Kidney glomerular epithelial cell (primary cell): ENCODE measurements at places on chromosomes 2 and 18.

- DNase-seq = no peak
Measured at GRCh38 chr2:20431772-20432171, 15.1 kb upstream of the RHOB start.

DNA sequence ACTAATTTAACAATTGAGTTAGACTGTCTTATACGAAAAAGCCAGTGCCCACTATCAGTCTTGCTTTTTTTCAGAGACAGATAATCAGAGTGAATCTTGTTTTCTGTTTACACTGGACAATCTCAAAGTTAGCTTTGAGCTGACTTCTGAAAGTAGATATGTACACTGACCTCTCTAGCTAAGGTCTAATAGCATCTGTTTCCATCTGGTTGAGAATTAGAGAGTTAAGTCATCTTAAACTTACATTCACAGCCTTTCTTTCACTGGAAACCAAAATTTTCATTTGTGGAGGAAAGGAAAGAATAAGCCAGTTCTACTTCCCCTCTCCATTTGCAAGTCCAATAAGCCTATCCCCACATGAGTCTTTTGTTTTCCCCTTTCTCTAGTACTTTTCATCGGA, 89.3 kb downstream of the VRK2 start:
- no peak for DNase-seq

DNA sequence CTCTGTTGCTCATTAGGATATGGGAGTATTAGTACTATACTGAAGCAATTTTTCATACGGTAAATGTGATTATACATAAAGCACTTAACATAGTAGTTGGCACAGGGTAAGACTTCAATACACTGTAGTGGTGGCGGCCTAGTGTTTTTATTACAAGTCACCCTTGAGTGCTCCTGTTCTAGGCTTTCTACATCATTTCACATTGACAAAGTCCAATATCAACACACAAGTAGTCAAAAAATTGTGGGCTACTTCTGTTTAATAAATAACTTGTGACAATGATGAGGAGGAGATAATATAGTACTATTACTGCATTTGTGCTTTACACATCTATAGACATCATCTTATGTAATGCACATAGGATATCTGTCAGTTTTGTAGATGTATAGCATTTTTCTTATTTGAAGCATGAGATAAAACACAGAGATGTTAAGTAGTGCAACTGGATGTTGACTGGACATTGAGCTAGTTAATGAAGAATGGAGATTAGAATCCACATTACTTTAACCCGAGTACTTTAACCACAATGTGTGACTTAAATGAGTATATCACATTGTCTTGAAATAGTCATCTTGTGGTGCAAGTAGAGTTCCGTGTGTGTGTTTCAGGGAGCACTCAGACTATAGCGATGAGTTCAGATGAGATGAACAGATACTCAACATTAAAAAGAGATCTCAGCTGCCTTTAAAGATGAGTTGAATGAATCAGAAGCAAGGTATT, 134.8 kb downstream of the ZNF385B start:
- DNase-seq = peak; percentile 67

DNA sequence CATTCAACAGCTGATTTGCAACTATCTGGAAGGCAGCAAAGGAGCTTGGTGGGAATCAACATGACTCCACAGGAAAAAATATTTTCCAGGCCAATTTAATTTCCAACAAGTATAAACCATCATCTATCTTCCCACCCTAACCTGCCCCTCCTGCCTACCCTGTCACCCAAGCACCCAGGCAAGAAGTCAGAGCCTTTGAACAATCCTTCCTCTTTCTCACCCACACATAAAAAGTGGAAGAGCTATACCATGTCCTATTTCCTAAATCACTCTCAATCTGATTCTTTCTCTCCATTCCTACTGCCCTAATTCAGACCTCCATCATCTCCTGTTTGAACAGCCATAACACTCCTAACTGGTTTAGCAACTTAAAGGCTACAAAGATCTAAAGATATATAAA, 12.7 kb downstream of the SPIRE1 start:
- no peak for DNase-seq

GRCh38 chr2:234596696-234597575, 100.1 kb upstream of the ARL4C start:
- no peak for DNase-seq

DNA sequence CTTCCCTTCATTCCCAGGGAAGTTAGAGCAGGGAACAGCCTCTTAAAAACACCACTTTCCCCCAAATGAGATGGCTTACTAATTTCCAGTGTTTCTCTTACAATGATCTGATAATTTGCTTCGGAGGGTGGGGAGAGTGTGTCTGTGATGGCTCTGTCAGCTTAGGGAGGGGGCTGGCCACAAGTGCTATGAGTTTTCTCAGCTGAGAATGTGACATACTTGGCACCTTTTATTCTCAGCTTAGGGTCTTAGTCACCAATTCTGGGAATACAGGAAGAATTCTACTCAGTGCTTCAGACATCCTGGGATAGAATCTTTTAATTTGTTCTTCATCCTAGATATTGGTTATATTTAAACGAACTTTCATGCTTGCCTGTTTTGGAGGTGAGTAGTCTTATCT, 64.4 kb downstream of the AOX1 start:
- DNase-seq = no peak

GRCh38 chr18:36096955-36097354, 29.6 kb upstream of the RPRD1A start:
- no peak for DNase-seq

DNA sequence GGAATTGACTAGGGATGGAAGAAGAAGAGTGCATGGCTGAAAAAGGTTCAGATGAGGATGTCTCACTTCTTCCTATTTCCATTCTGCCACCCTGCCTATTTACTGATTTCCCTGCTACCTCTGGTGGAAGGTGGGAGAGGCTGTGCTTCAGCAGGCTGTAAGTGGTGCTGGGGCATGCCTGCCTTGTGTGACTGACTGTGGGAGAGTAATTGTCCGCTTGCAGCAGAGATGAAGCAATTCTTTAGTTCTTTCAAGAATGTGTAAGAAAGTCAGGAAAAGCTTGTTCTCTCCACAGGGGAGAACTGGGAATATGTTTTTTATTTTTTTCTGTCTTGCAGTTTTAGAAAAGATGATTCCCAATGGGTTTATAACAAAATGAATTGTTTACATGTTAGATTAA, 72.5 kb upstream of the NYAP2 start:
- DNase-seq = no peak

DNA sequence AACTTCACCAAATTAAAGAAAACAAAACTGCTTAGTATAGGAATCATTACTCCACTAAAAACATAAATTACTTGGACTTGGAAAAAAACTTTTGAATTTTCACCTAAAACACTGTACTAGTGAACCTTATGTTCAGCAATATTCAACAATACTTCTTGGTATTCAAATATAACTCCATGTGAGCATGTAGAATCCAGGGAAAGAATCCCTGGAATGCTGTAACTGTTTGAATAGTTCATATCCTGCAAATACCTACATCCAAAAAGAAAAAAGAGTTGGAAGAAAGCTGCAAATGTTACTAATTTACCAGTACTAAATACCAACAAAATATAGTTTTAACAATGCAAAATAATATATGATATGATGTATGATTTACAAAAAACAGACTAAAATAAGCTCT, 65.4 kb downstream of the IKZF2 start:
- DNase-seq = peak; percentile 33

- DNase-seq = no peak
Measured at GRCh38 chr2:80591233-80591632, 286.7 kb upstream of the LRRTM1 start.

DNA sequence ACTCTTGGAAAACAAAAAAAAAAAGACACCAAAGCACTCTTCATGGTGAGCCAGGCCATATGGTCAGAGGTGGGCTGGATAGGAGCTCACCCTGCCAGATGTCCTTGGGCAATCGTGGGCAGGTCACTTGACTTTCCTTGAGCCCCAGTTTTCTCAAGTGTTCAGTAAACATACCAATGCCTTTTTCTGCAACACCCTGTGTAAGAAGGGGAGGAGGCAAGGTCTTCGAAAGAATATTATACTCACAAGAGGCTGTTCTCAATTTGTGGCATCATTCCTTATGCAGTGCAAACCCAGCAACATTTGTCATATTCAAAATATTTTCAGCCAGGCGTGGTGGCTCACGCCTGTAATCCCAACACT, 22.9 kb upstream of the TMEM87B start:
- no peak for DNase-seq

- no peak for DNase-seq
Measured at GRCh38 chr2:233352141-233352842, 2.0 kb upstream of the DGKD start.

GRCh38 chr2:234219046-234219310, 168.5 kb downstream of the SPP2 start:
- no peak for DNase-seq

GRCh38 chr2:1556776-1557466, 143.7 kb downstream of the TPO start:
- peak; percentile 96 for DNase-seq

DNA sequence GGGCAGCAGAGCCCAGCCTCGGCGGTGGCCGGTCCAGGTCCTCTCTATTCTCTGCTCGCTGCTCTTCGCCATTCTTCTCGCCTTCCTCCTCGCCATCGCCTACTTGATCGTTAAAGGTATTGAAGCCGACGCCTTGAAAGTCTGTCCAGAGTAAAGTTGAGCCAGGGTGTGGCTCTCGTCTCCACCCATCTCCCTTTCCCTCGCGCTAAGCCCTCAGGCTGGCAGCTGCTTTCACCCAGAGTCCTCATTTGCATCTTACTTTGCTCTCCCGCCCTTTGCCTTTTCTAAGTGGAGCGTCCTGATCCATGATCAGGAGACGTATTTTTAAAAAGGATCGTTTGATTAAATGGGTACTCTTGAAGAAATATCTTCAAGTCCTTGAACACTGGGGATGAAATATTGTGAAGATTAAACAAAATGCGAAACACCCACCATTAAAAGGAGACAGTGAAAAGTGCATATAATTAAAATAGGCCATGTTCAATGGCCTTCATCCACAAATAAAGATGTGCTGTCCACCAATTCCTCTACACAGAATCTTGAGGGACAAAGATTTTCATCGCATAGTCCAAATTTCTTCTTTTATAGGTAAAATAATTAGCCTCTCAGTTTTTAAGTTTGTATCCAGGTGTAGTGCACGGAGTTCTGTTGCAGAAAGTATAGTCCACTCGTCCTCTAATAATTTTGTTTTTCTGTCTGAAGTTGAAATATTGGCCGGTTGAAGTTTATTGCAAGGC, 657 bp downstream of the ARL6IP6 start:
- DNase-seq = peak; percentile 34

DNA sequence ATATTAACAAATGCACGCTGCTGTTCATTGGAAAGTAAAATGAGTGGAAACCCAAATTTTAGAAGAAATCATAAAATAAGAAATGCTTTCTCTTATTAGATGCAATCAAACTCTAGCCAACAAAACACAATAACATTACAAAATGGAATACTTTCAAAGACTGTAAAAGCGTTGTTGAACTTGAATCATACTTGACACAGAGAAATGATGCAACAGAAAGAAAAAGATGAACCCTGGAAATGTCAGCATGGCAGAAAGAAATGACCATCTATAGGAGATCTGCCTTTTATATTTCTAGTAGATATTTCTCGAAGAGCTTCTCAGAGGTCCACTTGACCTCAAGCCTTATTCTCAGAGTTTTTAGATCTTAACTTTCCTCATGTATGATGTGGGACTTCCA, 170.6 kb upstream of the MEIS1 start:
- no peak for DNase-seq

GRCh38 chr2:129760669-129761068, 218.8 kb upstream of the RAB6C start:
- no peak for DNase-seq

GRCh38 chr2:141380008-141380979, 750.5 kb downstream of the LRP1B start:
- no peak for DNase-seq

GRCh38 chr2:121897335-121897970, 142.0 kb downstream of the TSN start:
- no peak for DNase-seq

DNA sequence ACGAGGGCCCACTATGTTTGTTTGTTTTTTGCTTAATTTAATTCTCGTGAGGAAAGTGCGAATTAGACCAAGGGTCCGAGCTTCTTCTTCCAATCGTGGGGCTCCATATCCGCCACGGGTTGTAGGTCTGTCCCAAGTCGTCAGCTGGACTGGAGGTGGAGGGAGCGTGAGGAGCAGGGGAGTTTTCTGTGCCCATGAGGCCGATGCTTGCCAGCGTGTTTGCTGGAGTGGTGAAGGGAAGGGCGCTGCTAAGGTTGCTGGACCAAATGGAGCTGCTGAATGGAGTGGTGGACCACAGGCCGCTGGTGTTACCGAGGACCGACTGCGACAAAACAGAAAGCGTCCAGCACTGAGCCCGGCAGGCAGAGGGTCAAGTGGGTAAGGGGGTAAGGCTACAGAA, 43.7 kb downstream of the ZAP70 start:
- DNase-seq = no peak

DNA sequence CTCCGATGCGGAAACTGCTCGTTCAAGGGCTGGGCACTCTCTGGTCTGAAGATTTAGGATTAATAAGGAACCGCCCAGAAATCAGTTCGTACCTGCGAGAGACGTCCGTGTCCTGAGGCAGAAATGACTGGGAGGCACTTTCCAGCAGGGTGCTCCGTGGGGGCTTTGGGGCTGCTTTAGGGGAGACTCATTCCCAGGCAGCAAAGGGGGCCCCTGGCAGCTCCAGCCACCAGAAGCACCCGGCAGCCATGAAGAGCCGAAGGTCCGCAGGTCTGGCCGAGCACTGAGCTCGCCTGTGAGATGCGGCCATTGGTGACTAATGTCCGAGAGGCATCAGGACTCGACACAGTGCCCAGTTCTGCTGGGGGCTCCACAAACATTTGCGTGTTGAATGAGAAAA, 20.9 kb downstream of the KCNG2 start:
- DNase-seq = no peak

GRCh38 chr2:352696-353095, 64.8 kb upstream of the ALKAL2 start:
- DNase-seq = no peak

- no peak for DNase-seq
Measured at GRCh38 chr2:70979626-70980025, 1.2 kb downstream of the ANKRD53 start.

GRCh38 chr2:217412721-217413120, 552.9 kb upstream of the TNP1 start:
- DNase-seq = no peak

GRCh38 chr2:96131813-96132745, 6.2 kb downstream of the ASTL start:
- no peak for DNase-seq
